Stimulated activated CD8-positive, alpha-beta memory T cell treated with anti-CD3 and anti-CD28 coated beads, Interleukin-4, amount 100 ng/mL, for 4 hours (primary cell): ENCODE measurements at places on chromosomes 13 and 19.

GRCh38 chr19:45643927-45644771, 5.0 kb upstream of the EML2 start:
- no peak for DNase-seq

- DNase-seq = peak; percentile 3
Observed at GRCh38 chr13:48126944-48127830, 32.3 kb upstream of the MED4 start.

GRCh38 chr13:21675095-21675991, 4.5 kb downstream of the FGF9 start:
- no peak for DNase-seq

DNA sequence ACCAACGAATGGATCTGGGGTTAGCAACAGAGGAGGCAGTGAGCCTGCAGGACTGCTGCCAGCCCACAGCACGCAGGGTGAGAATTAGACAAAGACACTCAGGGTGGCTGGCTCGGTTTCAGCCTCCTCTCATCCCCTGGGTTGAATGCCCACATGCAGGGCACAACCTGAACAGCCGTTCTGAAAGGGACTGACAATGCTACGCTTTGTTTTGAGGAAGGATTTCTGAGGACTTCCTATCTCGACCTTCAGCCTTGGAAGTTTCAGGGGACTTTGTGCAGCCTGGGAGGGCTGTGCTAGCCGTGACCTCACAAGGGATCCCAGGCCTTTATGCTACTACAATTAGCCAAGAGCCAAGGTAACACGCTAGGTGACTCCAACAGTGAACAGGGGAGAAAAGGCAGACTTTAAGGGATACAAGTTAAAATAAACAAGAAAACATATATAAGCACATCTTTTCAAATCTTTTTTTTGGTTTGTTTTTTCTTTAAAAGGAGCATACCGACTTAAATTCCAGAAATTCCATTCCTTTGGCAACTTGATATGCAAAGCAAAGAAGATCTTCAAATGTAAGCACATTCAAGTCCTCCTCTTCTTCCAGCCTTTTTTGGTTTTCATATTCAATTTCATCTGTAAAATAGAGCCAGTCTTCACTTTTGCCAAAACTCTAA, 34.5 kb upstream of the URAD start:
- no peak for DNase-seq

GRCh38 chr19:58520257-58520599, 618 bp upstream of the ZBTB45 start:
- no peak for DNase-seq

DNA sequence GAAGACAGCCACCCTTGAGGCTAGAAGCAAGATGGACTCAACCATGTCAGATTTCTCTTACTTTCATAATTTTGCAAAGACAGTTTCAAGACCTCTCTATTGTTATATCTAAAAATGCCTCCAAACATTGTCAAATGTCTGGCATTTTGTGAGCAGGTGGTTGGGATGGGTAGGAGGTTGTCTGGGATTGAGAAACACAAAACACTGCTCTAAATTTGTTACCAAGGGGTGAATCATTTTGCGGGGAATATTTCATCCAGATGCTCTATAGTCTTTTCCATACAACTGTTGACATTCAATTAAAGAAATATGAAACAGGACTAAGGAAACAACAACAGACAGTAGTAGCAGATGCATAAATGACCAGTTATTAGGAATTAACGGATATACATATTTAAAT, 208.2 kb downstream of the ITGBL1 start:
- no peak for DNase-seq

DNA sequence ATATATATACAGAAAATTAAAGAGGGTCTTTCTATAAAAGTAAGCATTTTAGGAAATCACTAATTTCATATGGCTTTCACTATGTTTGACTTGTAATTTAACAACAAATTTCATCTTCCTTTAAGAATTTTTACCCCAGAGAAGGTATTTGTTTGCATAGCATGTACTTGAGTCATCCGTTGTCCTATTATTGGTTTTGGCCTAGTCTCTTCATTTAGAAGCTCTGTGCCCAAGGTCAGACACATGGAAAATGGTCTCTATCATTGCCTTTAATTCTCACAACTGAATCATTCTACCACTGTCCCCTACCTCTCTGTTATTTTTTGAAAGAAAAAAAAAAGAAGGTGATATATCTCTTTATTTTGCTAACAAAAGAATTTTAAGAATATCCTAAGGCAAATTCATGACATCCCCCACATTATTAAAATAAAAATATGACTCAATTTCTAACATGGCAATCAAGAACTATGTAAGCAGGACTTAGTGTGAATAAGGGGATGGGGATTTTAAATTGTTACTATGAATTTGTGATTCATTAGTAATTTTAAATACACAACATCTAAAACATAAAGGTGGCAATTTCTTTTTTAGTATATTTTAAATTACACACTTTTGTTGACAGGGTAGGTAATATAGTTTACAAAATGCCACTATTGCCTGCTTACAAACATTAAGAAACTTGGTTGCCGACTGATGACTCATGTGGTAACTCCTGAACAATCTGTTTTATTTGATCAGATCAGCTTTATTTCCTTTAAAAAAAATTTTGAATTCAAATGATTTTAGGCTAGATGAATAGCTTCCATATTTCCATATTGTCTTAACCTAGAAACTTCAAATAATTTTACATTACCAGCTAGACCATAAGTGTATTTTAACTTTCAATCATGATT, 13.9 kb downstream of the SLITRK5 start:
- no peak for DNase-seq

GRCh38 chr19:18168673-18169381, 4.8 kb upstream of the IFI30 start:
- DNase-seq = no peak

DNA sequence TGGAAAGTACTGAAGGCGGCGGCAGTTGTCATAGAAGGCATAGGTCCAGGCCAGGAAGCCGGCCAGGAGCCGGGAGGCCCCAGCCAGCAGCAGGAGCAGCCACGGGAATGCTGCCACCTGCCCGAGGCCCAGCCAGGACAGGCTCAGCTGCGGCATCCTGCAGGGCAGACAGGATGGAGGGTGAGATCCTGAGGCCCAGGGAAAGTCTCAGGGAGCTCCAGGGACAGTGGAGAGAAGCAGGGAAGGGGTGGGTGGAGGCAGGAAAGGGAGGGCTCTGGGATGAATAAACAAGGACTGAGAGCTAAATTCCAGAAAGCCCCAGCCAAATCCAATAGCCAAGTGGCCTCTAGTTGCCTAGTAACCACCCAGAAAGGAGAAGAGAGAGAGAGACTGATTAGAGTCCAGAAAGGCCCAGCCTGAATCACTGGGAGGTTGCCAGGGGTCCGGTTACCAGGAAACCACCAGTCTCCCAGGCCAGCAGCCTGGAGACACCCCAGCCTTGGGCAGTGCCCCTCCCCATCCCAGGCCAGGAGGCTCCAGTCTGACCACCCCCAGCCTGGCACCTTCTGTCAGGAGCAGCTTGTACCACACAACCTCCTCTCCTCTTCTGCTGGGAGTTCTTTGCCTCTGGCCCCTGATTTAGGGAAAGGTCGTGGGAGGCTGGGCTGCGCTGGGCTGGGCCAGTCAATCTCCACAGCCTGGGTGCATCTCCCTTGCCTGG, 7.5 kb upstream of the OR10H5 start:
- no peak for DNase-seq

GRCh38 chr19:31528261-31528660, 179.0 kb upstream of the TSHZ3 start:
- no peak for DNase-seq

DNA sequence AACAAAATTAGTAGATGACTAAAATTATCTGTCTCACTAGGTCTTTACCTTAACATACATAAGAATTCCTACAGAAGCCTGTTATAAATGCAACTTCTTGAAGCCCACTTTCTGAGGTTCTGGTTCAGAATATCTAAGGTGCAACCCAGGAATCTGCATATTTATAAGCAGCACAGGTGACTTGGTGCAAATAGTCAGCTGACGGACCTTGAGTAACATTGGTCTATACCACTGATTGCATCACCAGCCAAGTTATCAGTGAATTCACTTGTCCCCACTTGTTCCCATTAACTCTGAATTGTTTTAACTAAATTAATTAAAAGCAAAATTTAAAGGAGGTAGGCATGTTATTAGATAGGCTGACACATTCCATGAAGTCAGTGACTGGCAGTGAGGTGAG, 109.9 kb downstream of the FRY start:
- no peak for DNase-seq

GRCh38 chr19:338421-338820, 6.2 kb downstream of the MIER2 start:
- no peak for DNase-seq

GRCh38 chr13:70347947-70348620, 239.8 kb upstream of the KLHL1 start:
- DNase-seq = no peak

GRCh38 chr19:57239982-57240310, 486 bp upstream of the ZNF805 start:
- DNase-seq = no peak

GRCh38 chr19:41447732-41448332, 4.9 kb downstream of the ERICH4 start:
- DNase-seq = no peak

- no peak for DNase-seq
Observed at GRCh38 chr19:55552206-55552605, 6.9 kb upstream of the SBK3 start.

- no peak for DNase-seq
Observed at GRCh38 chr13:97141564-97142005, 80.5 kb upstream of the MBNL2 start.

GRCh38 chr13:98492335-98493041, 84.4 kb downstream of the STK24 start:
- DNase-seq = no peak

DNA sequence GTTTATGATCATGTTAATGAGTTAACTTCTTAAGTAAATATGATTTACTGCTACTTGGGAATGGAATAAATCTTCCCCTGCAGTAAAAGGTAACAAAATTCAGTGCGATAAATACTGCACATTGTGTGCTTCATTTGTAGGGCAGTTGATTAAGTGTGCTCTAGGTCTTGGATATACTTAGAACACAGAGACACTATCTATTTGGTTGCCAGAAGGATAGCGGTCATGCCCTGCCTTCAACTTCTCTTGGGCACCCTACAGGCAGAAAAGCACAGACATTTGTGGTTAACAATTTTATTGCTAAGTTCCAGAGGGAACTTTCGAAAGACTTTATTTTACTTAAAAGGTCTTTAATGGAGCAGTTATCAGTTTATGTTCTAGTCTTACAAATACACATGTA, 605.8 kb downstream of the PCDH9 start:
- DNase-seq = no peak

DNA sequence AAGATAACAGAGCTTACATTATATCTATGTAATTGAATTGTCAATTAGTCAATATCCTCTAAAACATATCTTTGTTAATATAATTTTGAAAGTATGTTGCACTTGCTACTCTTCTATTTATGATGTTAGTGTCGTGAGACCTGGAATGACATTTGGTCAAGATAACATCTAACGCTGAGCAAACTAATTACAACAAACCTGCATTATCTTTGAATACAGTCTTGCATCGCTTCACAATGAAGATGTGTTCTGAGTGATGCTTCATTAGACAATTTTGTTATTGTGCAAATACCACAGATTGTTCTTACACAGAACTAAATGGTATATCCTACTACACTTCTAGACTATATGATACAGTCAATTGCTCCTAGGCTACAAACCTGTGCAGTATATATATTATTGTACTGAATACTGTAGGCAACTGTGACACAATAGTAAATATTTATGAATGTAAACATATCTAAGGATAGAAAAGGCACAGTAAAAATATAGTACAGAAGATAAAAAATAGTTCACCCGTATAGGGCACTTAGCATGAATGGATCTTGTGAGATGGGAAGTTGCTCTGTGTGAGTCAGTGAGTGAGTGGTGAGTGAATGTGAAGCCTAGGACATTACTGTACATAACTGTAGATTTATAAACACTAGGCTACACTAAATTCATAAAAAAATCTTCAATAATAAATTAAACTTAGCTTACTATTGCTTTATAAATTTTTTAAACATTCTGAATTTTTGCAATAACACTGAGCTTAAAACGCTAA, 1773.8 kb downstream of the PCDH9 start:
- no peak for DNase-seq

- no peak for DNase-seq
Observed at GRCh38 chr19:38265213-38265861, 964 bp downstream of the SPINT2 start.

DNA sequence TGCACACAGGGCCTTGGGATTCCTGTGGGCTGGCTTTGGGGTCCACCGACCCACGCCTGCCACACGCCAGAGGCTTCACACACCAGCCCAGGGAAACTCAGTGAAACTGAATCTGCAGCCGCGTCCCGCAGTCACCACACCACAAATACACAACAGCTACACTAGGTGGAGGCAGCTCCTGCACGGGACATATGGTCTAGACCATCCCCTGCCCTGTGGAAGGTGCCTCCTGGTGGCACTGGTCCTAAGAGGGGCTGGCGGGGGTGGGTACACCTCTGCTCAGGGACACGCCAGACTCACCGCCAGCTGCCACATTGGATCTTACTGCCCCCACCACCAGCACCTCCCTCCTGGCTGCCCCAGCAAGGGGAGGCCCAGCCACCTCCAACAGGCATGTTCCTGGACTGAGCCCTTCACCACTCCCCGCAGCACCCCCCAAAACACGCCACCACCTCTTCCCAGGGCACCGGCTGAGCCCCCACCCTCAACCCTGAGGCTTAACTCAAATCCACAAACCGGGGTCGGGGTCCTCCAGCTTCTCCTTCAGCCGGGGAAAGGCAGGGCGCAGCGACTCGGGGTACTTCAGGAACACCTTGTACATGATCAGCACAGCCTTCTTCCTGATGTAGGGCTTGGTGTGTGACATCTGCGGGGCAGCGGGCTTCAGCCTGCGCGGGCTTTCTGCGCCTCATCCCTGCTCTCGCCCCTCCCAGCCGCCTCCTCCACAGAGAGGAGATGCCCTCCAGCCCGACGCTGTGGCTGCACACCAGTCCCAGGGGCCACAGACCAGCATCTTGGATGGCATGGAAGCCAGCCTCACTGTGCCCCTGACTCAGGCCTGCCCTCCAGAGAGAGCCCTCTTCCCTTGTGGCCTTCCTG, 21.2 kb downstream of the AP3D1 start:
- DNase-seq = no peak

- DNase-seq = no peak
Observed at GRCh38 chr13:110812121-110812868, 98.8 kb downstream of the ING1 start.
